ENCODE measurements at places on chromosomes 12 and 14. TPM values are rescaled to one million over a fixed set of nuclear protein-coding genes. Genes with fewer than 3 reads are reported as not detected.

Gene SMOC1
- 2.4 TPM for total RNA-seq

Gene MGP
- total RNA-seq: not detected

Gene KLRC2
- not detected for total RNA-seq

Gene C14orf39
- 1.2 TPM for total RNA-seq

Gene SERPINA9
- not detected for total RNA-seq

Gene RPGRIP1
- total RNA-seq: 0.65 TPM

Gene C12orf50
- total RNA-seq: not detected

Gene PLEKHD1
- 0.48 TPM for total RNA-seq

Gene BATF
- total RNA-seq: not detected

Gene SP7
- 0.13 TPM for total RNA-seq

Gene CMTM5
- not detected for total RNA-seq

Gene PTCSC3
- total RNA-seq: not detected

Gene FAR2
- 25.3 TPM for total RNA-seq

Gene SMCO3
- not detected for total RNA-seq

GRCh38 chr14:84806622-84807021, 723.3 kb upstream of the FLRT2 start:
- no peaks in the 10 kb centered on the region for H3K27me3 ChIP-seq
- no peak overlapping the region for H3K27ac ChIP-seq

DNA sequence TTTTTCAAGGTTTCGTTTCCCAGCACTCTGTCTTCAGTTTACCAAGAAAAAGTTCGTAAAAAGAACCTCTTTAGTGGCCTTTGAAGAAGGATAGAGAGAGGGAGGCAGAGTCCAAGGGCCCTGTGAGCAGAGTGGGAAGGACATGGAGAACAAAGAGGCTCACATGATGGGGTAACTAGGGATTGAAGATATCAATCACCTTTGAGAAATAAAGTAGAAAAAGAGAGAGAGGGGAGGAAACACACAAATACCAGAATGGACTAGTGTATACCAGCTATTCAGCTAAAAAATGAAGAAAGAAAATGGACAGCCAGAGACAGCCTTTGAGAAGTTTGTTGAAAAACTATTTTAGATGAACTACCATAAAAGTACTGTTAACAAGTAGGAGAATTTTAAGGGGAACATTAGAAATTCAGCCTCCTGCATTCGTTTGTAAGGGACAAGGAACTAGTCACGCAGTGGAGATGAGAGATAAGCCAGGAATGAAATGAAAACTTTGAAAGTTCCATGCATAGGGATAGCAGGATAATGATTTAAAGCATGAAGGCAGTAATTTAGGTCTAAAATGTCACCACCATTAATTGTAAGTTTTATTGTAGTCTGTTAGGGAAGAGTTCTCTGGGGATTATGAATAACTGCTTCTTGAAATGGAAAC, 82.1 kb downstream of the SPTSSA start:
- H3K27me3 ChIP-seq: no peaks in the 10 kb centered on the region
- no peak overlapping the region for H3K4me3 ChIP-seq
- DNase-seq: no peak
- H3K36me3 ChIP-seq: no peaks in the 10 kb centered on the region

- no peaks in the 10 kb centered on the region for H3K27me3 ChIP-seq
- H3K4me3 ChIP-seq: no peak overlapping the region
- H3K36me3 ChIP-seq: no peaks in the 10 kb centered on the region
- DNase-seq: no peak
These were observed 22.2 kb downstream of the GSC start for GRCh38 chr14:94747739-94748138.

DNA sequence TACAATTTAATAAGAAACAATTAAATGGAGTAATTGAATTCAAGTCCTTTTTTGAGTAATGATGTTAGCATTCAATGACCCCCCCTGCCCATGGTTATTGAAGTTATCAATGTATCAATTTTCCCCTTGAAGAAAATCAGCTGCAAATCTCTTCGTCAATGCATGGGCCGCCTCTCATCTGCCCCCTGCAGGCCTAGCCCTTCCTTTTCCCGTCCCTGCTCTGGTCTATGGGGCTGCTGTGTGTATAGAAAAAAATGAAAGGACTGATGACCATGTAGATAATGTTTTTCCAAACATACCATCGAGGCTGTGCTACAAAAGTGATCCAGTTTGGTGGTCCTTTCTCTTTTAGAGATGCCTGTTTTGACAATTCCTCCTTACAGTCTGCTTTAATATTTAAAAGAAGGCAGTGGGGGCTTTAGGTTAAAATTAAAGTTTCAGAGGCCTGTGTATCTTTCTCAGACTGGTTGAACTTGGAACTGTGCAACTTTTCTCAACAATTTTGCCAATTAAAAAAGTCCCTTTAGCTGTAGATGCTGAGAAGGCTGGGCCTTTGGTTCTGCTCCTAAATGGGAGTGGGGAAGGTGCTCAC, 98.4 kb downstream of the APAF1 start:
- H3K27me3 ChIP-seq: peaks cover 12% of the 10 kb centered on the region
- no peak overlapping the region for H3K4me3 ChIP-seq
- no peak for DNase-seq

DNA sequence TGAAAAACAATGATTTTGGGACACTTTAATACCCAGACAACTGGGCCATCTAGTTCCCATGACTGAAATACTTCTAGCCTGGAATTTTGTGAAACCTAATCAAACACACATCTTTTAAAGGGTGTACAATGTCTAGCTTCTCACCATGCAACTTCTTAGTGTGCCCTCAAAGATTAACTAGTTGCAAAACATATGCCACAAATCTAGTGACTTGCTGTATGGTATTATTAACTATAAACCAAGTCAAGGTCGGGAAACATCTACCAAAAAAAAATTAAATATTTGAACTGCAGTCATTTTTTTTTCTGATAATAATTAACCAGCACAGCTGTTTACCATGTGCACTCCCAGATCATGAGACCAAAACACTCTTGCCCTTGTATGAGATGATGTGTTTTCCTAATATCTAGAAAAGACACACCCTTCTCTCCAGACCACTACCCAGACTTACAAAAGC, 171.8 kb upstream of the FOXN3 start:
- DNase-seq: no peak
- peaks cover 20% of the 10 kb centered on the region for H3K4me1 ChIP-seq
- peaks cover 2% of the 10 kb centered on the region for H3K36me3 ChIP-seq
- no peak overlapping the region for H3K27ac ChIP-seq

- no peaks in the 10 kb centered on the region for H3K36me3 ChIP-seq
- no peak overlapping the region for H3K27ac ChIP-seq
These were observed 29.8 kb upstream of the SINHCAF start for GRCh38 chr12:31355747-31356107.

GRCh38 chr14:22382395-22382794, 206.6 kb downstream of the DAD1 start:
- no peaks in the 10 kb centered on the region for H3K4me1 ChIP-seq
- no peaks in the 10 kb centered on the region for H3K36me3 ChIP-seq
- no peak overlapping the region for H3K27ac ChIP-seq
- no peak overlapping the region for H3K4me3 ChIP-seq
- no peaks in the 10 kb centered on the region for H3K27me3 ChIP-seq
- no peak for DNase-seq

- no peak overlapping the region for H3K4me3 ChIP-seq
- H3K36me3 ChIP-seq: no peaks in the 10 kb centered on the region
- no peaks in the 10 kb centered on the region for H3K4me1 ChIP-seq
- H3K27me3 ChIP-seq: no peaks in the 10 kb centered on the region
- H3K27ac ChIP-seq: no peak overlapping the region
These were observed 19.8 kb downstream of the PDE6H start for GRCh38 chr12:14992673-14993072.

GRCh38 chr12:59929110-59929509, 333.3 kb downstream of the SLC16A7 start:
- DNase-seq: no peak
- no peaks in the 10 kb centered on the region for H3K27me3 ChIP-seq
- no peaks in the 10 kb centered on the region for H3K36me3 ChIP-seq
- no peak overlapping the region for H3K4me3 ChIP-seq
- no peak overlapping the region for H3K27ac ChIP-seq

DNA sequence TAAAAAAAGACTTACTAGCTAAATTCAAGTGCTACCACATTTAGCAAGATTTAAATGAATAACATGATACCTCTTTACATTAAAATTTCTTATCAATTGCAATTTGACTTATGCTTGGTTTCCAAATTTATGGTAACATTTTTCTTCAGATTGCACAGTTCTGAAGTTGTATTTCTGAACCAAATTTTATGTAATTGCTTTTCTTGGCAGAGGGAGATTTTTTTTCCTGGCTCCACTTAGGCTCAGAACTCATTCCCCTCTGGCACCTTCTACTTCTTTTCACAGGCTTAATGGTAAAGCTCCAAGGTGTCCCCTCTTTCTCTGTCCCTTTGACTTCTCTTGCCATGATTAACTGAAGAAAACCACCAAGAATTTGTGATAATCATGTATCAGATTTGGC, 99.8 kb upstream of the TMTC1 start:
- H3K4me3 ChIP-seq: peak overlapping the region; percentile 25
- H3K4me1 ChIP-seq: peaks cover 5% of the 10 kb centered on the region
- H3K36me3 ChIP-seq: no peaks in the 10 kb centered on the region
- DNase-seq: no peak
- no peaks in the 10 kb centered on the region for H3K27me3 ChIP-seq

GRCh38 chr14:95045836-95046430, 111.4 kb downstream of the DICER1 start:
- no peak for DNase-seq
- H3K4me3 ChIP-seq: no peak overlapping the region
- H3K27ac ChIP-seq: no peak overlapping the region
- no peaks in the 10 kb centered on the region for H3K36me3 ChIP-seq
- 0 out of 2 replicates have a peak, but pooled peaks cover 4% of the 10 kb centered on the region for H3K4me1 ChIP-seq
- H3K27me3 ChIP-seq: no peaks in the 10 kb centered on the region

GRCh38 chr14:92670160-92670559, 78.3 kb downstream of the LGMN start:
- DNase-seq: no peak
- no peaks in the 10 kb centered on the region for H3K27me3 ChIP-seq
- no peak overlapping the region for H3K27ac ChIP-seq
- no peak overlapping the region for H3K4me3 ChIP-seq

DNA sequence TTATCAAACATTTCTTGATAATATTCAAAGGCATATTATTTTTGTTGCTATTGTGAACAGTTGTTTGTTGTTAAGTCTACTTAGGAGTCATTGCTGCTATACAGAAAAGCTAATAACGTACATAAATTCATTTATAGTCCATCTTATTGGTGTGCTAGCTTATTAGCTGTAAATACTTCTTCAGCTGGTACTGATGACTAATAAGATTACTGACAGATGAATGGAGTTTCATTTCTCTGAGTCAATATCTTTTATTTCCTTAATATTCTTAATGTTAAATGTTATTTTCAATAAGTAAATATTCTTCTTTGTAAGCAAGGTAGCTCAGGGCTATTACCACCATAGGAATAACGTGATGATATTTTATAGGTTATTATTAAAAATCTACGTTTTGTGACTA, 139.4 kb upstream of the SLCO1C1 start:
- no peak overlapping the region for H3K4me3 ChIP-seq
- no peak overlapping the region for H3K27ac ChIP-seq
- no peaks in the 10 kb centered on the region for H3K4me1 ChIP-seq
- no peaks in the 10 kb centered on the region for H3K36me3 ChIP-seq
- DNase-seq: no peak

DNA sequence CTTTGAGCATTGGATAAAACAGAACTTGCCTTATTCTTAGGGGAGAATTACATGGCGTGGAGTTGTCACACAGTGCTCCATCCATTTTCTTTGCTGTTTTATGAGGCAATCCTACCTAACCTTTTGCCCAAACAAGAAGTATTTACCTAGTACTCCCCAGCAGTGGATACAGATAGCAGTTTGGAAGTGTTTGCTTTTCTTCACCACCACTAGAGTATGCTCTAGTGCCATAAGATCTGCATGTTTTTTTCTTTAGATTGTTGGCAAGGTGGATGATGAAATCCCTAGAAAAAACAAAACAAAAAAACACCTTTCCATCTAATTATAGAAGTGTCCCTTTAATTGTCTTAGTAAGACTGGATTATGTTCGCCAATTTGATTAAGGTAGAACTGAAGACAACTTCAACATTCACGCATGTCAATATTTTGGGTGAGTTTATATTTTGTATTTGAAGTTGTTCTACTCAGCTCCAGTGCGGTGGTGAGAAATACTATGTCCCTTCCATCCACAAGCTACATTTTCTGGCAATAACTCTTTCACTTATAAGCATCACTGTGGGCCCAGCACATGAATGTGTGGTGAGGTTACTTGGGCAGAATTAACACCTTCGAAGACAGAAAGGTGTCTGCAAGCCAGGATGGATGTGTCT, 23.6 kb upstream of the TMEM260 start:
- H3K4me1 ChIP-seq: peaks cover 4% of the 10 kb centered on the region
- H3K4me3 ChIP-seq: no peak overlapping the region
- H3K27ac ChIP-seq: no peak overlapping the region
- no peaks in the 10 kb centered on the region for H3K27me3 ChIP-seq

GRCh38 chr14:105116451-105117256, 51.4 kb upstream of the GPR132 start:
- no peak overlapping the region for H3K4me3 ChIP-seq
- no peaks in the 10 kb centered on the region for H3K27me3 ChIP-seq
- H3K27ac ChIP-seq: no peak overlapping the region
- no peaks in the 10 kb centered on the region for H3K4me1 ChIP-seq

DNA sequence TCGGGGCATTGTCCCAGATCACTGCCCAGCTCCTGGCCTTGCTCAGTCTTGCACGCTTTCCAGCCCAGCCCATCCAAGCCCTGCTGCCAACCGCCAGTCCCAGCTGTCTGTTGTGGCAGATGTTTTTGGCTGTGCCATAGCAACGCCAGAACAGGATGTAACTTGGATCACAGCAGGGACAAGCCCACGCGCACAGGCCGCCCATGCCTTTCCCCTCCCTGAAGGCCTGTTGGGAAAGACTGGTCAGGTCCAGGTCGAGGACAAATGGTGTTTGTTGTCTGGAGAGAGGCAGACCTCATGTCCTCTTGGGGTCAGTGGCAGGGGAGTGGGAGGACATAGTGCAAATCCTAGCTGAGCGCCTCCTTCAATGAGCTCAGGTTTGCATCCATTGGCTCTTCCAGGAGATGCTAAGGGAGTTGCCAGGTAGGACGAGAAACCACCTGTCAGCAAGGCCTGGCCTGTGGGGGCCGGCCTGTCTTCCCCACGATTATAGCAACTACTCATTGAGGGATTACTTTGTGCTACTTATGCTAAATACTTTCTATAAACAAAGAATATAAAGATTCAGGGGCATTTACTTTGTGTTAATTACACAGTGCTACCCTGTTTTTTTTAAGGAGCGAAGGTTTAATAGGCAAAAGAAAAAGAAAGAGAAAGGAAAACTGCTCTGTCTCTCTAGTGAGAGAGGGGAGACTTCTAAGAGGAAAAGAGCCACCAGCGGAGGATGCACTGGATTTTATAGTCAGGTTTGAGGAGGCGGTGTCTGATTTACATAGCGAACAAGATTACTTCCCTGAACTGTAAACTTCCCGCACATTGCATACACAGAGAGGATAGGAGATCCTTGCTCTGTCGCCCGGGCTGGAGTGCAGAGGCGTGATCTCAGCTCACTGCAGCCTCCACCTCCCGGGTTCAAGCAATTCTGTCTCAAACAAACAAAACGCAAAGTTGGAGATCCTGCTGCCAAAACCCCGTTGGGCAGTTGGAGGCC, 42.8 kb upstream of the CORO1C start:
- H3K36me3 ChIP-seq: no peaks in the 10 kb centered on the region
- no peaks in the 10 kb centered on the region for H3K4me1 ChIP-seq
- no peaks in the 10 kb centered on the region for H3K27me3 ChIP-seq
- H3K27ac ChIP-seq: no peak overlapping the region
- H3K4me3 ChIP-seq: no peak overlapping the region
- peak; percentile 45 for DNase-seq

Data from H1 (cell line).